HAP-1 (cell line): ENCODE measurements at places on chromosomes 2 and 18.
A peak's percentile ranks its signal among the peaks of the same experiment; 100 is the strongest.

GRCh38 chr2:183812091-183812490, 687.8 kb downstream of the NUP35 start:
- no peak for DNase-seq

- no peak for DNase-seq
Measured at GRCh38 chr2:17628349-17629261, 88.1 kb downstream of the VSNL1 start.

- DNase-seq, result no peak
Measured at GRCh38 chr2:164014791-164015190, 279.0 kb upstream of the FIGN start.

- DNase-seq, result no peak
Measured at GRCh38 chr2:129490641-129491040, 488.8 kb upstream of the RAB6C start.

DNA sequence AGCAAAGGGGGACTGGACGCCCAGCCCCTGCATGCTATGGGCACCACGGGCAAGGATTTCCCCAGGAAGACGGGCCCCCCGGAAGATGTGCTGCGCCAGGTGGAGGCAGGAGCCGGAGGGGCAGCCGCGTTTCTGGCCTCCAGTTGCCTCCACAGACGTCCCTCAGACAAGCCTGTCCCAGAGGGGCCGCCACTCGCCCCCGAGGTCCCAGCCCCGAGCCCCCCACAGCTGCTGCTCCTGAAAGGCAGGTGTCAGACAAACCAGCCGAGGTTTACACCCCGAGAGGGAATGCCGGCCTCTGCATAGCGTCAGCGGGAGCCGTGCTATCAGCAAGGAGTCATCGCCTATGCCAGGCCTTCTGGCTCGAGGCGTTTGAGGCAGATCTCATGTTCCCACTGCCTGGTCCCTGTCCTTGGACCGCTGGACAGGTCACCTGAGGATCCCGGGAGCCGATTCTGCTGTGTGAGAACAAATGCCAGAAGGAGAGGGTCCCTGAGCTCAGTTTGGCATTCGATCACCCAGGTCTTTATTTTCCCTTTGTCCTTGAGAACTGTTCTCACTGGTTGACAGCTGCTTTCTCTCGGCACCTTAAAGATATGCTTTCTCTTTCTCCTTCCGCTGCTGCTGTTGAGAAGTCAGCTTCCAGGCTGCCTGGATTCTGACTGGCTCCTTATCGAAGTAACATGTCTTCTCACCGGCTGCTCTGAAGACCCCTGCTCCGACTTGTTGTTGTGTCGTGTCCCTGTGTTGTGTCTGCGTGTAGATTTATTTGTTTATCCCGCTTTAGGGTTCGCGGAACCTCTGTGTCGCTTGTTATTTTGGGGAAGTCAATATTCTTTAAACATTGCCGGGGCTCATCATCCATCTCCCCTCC, 20.6 kb downstream of the CROCC2 start:
- peak; percentile 6 for DNase-seq

- DNase-seq, result no peak
Measured at GRCh38 chr18:70250781-70251180, 38.1 kb upstream of the SOCS6 start.

DNA sequence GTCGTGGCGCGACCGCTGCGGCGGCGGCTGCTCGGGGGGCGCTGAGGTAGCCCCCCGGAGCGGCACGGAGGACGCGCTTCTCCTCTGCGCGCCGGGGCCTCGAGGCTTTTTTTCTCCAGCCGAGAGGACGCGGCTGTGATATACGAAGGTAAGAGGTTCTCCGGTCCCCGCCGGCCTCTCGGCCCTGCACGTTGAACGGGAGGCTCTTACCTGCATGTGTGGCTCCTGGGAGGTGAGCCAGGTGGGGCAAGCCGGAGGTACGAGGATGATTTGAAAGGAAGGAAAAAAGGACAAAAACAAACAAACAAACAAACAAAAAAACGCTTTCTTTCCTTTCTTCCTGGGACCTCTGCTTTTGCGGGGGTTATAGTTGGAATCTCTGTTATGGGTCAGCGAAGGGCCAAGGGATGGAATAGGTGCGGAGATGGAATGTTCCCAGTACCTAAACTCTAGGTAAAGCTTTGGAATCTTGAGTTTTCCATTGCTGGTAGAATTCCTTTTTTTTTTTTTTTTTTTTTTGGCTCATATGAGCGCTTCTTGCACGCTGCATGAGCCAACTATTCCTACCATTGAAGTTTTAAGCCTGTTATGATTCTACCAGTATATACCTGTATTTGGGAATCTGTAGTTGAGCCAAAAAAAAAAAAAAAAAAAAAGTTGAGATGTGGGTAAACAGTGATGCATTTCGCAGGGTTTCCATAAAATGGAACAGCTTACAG, 674 bp downstream of the PTPN4 start:
- DNase-seq, result peak; percentile 47

GRCh38 chr2:180319586-180320405, 312.7 kb upstream of the CWC22 start:
- no peak for DNase-seq

GRCh38 chr2:74110537-74110936, 37.2 kb downstream of the BOLA3 start:
- DNase-seq, result no peak
